ENCODE measurements at places on chromosomes 7 and 10. TPM values are rescaled to one million over a fixed set of nuclear protein-coding genes. Genes with fewer than 3 reads are reported as not detected.

CASTOR2 gene
- total RNA-seq, result 38.7 TPM

DNA sequence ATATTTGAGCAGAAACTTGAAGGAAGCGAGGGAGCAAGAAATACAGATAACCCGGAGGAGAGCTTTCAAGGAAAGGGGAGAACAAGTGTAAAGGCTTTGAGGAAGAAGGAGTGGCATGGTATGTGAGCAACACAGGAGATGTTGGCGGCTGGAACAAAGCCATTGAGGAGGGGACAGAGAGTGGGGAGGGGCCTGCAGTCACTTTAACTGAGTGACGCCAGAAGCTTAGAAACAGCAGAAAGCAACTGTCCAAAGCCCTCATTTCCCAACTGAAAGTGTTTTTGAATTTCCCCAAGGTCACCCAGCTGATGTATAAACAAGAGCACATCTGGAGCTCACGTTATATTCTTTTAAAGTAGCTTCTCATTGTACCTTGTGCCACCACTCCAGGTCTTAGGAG, 19.1 kb downstream of the AUTS2 start:
- H3K36me3 ChIP-seq, result no peaks in the 10 kb centered on the region
- no peaks in the 10 kb centered on the region for H3K27me3 ChIP-seq
- peaks cover 62% of the 10 kb centered on the region for H3K4me1 ChIP-seq
- no peak for DNase-seq

DNA sequence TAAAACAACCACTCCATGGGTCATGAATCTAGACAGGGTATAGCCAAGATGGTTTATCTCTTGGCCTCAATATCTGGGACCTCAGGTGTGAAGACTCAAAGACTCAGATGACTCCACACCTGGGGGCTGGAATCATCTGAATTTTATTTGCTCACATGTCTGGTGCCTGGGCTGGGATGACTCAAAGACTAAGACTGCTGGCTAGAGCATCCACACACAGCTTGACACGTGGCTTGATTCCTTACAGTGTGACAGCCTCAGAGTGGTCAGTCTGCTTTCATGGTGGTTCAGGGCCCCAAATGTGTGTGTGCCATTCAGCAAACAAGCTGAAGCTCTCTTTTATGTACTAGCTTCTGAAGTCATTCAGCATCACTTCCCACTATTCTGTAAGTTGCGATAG, 333.7 kb downstream of the RNLS start:
- no peaks in the 10 kb centered on the region for H3K27me3 ChIP-seq
- no peaks in the 10 kb centered on the region for H3K36me3 ChIP-seq
- no peaks in the 10 kb centered on the region for H3K4me1 ChIP-seq
- no peak overlapping the region for H3K4me3 ChIP-seq
- no peak for DNase-seq

GRCh38 chr7:98539865-98540264, 77.2 kb upstream of the NPTX2 start:
- DNase-seq, result no peak
- no peaks in the 10 kb centered on the region for H3K4me1 ChIP-seq
- no peaks in the 10 kb centered on the region for H3K27me3 ChIP-seq
- H3K4me3 ChIP-seq, result no peak overlapping the region
- H3K27ac ChIP-seq, result no peak overlapping the region

DNA sequence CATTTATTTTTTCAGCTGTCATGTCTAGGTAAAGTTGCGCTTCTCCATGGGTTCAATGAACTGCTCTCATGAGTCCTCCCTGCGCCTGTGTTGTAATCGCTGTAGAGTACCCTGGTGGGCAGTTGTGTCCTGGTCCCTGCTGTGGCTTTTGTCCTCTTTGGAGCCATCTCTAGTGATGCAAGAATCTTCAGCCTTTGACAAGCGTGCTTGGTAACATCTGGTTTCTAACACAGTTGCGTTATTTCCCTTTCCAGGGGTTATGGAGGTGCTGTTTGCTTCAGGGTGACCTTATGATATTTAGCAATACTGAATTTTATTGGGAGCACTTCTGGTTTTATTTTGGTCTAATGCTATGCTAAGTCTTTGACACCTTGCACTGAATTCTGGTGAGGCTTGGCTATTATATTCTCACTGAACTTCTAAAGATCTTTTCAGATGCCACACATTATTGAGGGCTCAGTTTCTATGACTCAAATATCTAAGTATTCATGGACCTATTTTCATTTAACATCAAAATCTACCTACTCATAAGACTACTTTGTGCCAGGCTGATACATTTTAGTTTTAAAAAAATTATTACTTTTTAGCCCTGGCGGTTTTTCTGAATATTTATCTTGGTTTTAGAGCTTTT, 88.6 kb downstream of the FANK1 start:
- DNase-seq, result no peak
- H3K27ac ChIP-seq, result no peak overlapping the region
- peaks cover 12% of the 10 kb centered on the region for H3K4me1 ChIP-seq
- no peaks in the 10 kb centered on the region for H3K36me3 ChIP-seq
- no peak overlapping the region for H3K4me3 ChIP-seq

- no peak for DNase-seq
- H3K27ac ChIP-seq, result no peak overlapping the region
- no peak overlapping the region for H3K4me3 ChIP-seq
Observed at GRCh38 chr7:8229927-8230326, 32.0 kb downstream of the ICA1 start.

- H3K4me1 ChIP-seq, result peaks cover 24% of the 10 kb centered on the region
- H3K36me3 ChIP-seq, result peaks cover 3% of the 10 kb centered on the region
- no peak overlapping the region for H3K4me3 ChIP-seq
- H3K27me3 ChIP-seq, result no peaks in the 10 kb centered on the region
- DNase-seq, result no peak
Observed at GRCh38 chr10:67808704-67809103, 29.3 kb downstream of the DNAJC12 start.

DNA sequence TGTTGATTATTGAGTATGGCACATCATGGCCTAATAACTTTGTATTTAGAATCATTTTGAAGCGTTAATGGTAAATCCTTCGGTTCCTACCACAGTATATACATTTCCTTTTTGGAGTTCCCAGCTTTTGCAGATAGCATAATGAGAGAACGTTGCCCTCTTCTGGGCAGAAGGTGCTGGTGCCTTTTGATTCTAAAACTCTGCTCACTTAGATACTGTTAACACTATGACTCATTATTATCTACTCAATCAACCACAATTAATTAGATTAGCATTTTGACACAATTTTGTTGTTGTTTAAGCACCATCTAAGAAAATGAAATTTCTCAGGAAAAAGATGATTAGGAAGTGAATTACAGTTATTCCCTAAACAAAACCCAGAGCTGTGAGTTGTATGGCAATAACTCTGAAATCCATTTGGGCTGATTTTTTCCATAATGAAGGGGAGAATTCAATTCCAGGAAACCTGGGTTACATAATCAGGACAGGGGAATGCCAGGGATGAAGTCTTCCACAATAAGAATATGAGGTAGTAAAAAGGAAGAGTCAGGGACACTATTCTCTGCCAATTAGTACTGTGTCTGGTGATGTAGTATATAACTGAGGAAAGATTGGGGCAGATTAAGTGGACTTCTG, 11.5 kb upstream of the DLD start:
- H3K4me3 ChIP-seq, result no peak overlapping the region
- H3K27me3 ChIP-seq, result peaks cover 4% of the 10 kb centered on the region
- H3K36me3 ChIP-seq, result no peaks in the 10 kb centered on the region
- DNase-seq, result no peak

All from WTC11 (cell line).